ENCODE measurements at places on chromosomes 6 and 20.
A peak's percentile ranks its signal among the peaks of the same experiment; 100 is the strongest.

GRCh38 chr6:85662251-85662650 lies 19.6 kb upstream of the SYNCRIP start:
- DNase-seq, result no peak

DNA sequence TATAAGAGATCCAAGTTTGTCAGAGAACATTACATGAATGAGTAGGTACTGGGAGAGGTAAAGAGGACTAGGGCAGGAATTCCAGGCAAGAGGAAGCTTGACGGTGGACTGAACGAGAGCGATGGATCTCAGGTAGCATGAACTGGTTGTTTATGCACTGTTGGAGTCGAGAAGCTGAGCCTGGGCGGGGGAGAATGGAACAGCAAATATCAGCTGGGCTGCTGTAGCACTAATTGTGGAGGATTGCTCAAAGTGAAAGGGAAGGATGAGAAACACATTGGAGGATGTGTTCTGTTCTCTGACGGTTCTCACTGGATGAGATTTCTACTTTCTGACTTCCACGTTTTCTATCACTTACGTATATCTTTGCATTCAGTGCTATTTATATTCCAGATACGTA lies 164.2 kb downstream of the PHF3 start:
- no peak for DNase-seq

DNA sequence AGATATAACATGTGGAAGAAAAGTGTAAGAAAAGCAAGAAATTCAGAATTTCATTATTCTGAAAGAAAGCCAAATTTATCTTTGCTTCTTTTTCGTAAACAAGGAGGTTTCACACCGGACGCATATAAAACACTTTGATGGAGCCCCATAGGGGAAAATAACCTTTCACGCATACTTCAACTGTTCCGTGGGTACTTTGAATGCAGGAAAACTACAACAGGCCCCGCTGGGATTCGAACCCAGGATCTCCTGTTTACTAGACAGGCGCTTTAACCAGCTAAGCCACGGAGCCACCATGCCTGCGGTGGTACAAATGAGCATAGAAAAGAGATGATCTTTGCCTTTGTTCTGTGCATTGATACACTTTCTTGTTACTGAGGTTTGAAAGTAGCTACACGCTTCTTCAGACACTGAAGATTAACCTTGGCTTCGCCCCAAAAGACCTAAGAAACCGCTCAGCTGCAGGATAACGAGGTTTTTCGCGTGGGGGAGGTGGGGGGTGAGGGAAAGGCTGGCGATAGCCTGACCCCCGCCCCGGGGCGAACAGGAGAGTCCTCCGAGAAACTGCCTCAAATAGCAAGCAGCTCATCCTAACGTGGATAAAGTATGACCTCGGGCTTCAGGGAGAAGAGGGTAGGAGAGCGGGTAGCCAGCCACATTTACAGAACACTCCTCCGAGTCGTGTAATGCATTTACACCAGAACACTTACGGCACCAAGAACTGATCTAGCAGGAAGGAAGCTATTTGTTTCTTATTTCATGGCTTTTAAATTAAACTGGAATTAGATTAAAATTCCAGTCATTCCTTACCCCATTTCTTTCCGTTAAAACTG lies 5.3 kb upstream of the HMGN4 start:
- peak; percentile 93 for DNase-seq

DNA sequence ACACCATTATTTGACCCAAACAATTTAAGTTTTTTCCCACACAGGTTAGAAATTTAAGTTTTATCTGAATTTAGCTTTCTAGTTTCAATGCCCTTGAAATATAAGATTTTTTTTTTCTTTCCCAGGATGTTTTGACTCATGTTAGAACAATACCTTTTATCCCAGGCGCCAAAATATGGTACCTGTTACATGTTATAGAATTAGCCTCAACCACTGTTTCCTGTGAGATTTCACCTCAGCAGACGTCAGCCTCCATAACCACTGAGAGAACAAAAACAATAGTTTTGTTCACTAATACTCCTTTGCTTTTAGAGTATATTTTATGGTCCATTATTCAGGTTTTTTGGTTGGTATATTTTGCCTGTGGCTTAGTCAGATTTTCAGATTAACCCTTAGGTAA lies 302.9 kb downstream of the CDKAL1 start:
- DNase-seq, result no peak

DNA sequence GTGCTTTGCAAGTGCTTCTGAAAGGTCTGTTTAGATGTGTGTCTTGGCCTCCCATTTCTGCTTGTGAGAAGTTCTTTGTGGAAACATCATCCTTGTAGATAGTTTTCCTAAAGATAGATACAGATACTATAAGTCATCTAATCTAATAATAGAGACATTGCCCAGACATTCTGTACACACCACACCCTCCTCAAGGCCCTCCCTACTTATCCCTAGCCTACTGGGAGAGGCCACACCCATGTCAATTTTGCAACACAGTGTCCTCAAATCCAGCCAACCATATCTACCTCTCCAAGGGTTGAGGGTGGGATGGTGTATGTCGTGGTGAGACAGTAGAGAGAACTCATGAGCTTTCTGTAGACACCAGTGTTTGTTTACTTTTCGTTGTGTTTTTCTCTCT lies 6.2 kb downstream of the KDM1B start:
- DNase-seq, result no peak

DNA sequence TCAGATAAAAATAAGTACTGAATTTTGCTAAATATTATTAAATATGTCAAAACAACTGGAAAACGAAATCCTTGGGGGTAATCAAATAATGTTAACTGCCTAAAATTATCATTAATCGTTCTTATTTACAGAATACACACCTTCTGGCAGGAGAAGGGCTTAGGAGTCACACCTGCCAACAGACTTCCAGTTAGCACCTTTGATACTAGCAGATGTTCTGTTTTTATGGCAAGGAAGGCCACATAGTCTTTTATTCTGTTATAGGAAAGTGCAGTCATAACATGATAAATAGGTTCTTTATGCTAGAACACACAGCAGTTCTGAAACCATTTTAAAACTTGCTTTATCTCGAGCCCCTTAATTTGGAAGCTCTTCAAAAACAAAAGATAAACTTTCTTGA lies 464.1 kb downstream of the UTRN start:
- no peak for DNase-seq

- no peak for DNase-seq
These were observed 24.3 kb upstream of the DLGAP4 start for GRCh38 chr20:36281785-36282380.

DNA sequence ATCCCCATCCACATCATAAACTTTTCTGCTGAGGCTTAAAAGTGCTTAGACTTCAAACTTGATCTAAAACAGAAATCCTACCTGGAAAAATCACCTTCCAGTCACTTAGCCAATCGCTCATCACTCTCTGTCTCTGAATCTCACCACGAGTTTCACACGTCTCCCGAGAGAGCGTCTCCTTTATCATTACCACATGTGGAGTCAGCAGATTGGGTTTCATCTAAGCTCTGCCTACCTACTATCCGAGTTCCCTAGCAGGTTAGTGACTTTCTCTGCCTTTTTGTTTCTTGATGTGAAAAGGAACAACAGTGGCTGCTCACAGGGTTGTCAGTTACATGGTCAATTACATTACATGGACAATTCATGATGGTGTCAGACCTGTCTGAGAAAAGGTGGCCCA lies 286.2 kb downstream of the ESR1 start:
- DNase-seq, result no peak

DNA sequence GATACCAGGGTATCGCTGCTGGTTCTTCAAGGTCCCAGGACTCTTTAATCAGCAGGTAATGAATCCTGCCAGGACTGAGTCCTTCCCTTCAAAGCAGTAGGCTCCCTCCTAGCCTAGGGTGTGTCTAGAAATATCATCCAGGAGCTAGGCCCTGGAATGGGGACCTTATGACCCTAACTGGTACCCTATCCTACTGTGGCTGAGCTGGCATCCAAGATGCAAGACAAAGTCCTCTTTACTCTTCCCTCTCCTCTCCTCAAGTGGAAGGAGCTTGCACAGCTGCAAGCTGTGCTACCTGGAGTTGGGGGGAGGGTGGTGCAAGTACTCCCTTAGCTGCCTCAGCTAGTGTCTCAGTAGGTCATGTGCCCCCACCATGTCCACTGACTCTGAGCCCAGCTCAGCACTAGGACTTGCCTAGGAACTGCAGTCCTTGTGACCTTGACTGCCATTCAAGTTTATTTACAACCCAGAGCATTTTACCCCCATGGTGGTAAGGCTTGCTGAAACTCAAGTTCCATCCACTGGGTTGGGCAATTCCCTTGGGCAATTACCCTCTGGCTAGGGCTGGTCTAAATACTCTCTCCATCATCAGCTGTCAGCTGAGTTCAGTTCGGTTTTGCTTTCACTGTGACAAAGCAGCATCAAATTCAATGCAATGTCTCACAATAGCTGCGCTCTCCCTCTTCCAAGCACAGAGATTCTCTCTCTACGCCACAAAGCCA lies 48.4 kb upstream of the TOP1 start:
- no peak for DNase-seq

- no peak for DNase-seq
These were observed 128.7 kb downstream of the TBC1D32 start for GRCh38 chr6:121205569-121205968.

GRCh38 chr20:7770578-7770977 lies 169.7 kb downstream of the HAO1 start:
- no peak for DNase-seq

GRCh38 chr20:19486446-19486845 lies 271.6 kb upstream of the RIN2 start:
- DNase-seq, result no peak

DNA sequence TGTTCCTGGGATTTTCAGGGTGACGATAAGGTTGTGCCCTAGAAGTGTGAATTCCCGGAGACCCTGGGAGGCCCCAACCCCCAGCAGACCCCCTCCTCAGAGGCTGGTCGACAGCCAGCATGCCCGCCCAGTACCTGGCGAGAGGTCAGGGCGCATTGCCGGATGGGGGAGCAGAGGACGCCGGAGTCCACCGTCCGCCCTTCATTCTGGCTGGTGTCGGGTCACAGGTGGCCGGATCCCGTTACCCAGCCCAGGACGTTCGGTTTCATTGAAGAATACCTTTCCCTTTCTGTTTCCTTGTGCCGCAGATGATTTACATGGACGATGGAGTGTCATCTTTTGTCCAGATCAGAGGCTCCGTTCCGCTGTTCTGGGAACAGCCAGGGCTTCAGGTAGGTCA lies 61.3 kb downstream of the SYNJ2 start:
- no peak for DNase-seq

GRCh38 chr6:142400495-142400894 lies 98.7 kb downstream of the ADGRG6 start:
- DNase-seq, result no peak

DNA sequence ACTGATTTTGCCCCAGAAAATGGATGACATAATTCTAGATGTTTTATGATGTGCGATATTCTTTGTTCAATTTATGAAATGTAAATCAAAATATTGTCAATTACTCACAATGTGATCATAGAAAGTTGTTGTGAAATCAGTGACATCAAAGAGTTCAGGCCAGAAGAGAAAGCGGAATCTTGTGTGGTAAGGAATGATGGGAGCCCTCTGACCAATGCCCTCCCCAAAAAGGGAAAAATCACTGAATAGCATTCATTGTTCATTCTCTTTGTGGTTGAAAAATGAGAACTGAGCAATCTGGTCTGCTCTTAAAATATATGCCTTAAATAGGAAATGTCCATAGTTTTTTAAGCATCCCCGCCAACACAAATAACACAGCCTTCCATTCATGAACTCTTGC lies 247.1 kb upstream of the GRIK2 start:
- no peak for DNase-seq

- no peak for DNase-seq
These were observed 50.5 kb downstream of the SLC22A23 start for GRCh38 chr6:3406362-3406821.

DNA sequence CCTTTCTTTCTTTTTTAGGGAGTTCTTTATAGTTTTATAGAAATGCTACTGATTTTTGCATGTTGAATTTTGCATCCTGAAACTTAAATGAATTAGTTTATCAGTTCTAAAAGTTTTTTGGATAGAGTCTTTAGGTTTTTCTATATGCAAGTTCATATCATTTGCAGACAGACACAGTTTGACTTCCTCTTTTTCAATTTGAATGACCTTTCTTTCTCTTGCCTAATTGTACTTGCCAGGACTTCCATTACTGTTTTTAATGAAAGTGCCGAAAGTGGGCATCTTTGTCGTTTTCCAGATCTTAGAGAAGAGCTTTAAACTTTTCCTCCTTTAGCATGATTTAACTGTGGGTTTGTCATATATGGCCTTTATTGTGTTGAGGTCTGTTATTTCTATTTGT lies 21.1 kb upstream of the EDN1 start:
- DNase-seq, result no peak
